ENCODE measurements at places on chromosomes 6 and 20. TPM values are rescaled to one million over a fixed set of nuclear protein-coding genes. Genes with fewer than 3 reads are reported as not detected.

- no peak for DNase-seq
Observed at GRCh38 chr6:121764493-121764892, 329.0 kb downstream of the GJA1 start.

DNA sequence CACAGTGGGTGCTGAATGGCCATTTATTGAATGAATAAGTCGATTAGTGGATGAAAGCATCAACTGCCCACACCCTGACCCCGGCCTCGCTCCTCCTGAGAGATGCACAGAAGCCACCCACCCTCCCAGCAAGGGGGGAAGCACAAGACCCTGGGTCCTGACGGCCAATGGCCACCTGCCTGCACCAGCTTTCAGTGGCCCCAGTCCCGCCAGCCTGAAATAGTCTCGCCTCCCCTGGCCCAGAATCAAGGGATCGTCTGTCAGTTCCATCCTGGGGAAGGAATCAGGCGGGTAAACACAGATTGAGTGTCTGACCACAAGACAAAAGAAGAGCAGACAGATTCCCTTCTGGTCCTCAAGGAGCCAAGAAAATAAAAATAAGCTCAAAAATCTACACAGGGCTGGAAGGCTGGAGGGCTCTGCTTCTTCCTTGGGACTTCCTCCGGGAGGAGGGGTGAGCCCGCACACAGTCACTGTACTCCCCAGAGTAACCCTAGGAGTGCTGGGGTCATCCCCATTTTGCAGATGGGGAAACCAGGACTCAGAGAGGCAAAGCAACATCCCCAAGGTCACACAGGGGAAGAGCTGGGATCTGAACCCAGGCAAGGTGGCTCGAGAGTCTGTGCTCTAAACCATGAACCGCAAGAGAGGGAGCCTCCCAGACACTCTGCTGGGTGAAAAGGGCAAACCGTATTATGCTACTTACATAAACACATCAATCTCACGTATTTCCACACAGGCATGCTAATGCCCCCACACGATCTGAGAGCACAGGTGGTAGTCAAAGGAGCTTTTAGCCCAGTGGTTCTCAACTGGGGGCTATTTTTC is 7.8 kb downstream of the PREX1 start:
- no peak for DNase-seq

DNA sequence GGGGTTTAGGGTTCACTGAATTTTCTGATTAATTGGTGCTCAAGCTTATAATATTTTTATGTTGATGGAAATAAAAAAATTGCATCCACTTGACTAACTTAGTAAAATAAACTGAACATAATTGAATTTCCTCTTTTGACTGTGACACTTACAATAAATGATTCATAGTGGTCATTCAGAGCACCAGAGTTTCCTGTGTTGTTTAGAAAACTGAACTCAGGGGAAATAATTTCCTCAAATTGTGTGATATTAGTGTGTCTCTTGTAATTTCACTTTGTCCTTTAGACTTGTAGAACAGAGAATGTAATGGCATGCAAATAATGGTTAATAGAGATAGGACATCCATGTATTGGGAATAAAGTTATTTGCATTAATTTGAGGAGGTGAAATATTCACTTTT is 319.7 kb upstream of the MAN1A1 start:
- DNase-seq = no peak

The DEF6 gene
- 37.3 TPM for total RNA-seq

The GPR63 gene
- total RNA-seq = 0.07 TPM

Measured in PC-3 (cell line).